Daoy (cell line): ENCODE measurements at places on chromosomes 1 and 21. TPM values are rescaled to one million over a fixed set of nuclear protein-coding genes. Genes with fewer than 3 reads are reported as not detected.

DNA sequence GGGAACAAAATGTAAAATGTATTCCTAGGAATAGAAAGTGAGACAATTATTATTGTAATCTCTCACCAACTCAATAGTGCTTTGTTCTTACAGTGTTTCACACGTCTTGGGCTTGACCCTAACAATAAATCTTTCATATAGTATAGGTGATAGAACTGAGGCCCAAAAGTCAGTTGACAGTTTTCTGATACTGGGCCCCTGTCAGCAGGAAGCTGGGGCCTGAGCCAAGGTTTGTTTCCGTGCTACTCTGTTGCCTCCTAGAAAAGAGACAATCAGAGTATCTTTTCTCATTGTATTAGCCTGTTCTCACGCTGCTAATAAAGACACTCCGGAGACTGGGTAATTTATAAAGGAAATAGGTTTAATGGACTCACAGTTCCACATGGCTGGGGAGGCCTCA, 5.0 kb downstream of the RRP1B start:
- no peak for DNase-seq

GRCh38 chr1:103387898-103388297, 137.6 kb upstream of the RNPC3 start:
- no peak for DNase-seq

DNA sequence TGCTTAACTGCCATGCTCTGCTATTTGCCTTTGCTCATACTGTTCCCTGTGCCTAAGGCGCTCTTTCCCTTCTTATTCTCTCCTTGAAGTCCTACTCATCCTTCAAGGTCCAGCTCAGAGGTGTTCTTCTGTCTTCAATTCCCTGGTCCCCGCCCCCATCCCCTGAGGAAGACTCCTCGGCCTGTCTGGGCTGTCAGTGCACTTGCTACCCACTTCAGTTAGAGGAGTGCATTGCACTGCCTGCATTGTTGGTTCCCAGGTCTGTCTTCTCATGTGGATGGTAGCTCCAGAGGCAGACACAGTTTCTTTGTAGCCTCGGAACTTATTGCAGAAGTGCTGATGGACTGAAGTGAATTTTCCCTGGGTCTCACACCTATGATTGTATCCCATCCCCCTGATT, 194.0 kb downstream of the C1orf94 start:
- DNase-seq, result no peak

- no peak for DNase-seq
Measured at GRCh38 chr1:9841460-9841859, 17.7 kb upstream of the CLSTN1 start.

GRCh38 chr1:246182149-246182851, 324.8 kb downstream of the SMYD3 start:
- DNase-seq, result no peak

DNA sequence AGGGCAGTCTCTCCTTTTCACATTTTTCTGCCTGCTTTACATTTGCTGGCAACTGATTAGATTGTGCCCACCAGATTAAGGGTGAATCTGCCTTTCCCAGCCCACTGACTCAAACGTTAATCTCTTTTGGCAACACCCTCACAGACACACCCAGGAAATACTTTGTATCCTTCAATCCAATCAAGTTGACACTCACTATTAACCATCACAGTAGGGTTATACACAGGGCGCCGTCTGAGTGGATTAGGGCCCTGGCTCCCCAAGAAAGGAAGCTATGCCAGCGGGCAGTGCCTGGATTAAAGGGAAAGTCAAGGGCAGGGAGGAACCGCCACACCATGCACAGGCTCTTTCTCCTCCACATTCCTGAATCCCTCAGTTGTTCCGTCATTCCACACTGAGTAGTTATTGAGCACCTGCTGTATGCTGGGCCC, 56.2 kb downstream of the EVA1C start:
- DNase-seq, result no peak

- DNase-seq, result no peak
Measured at GRCh38 chr1:175793617-175794016, 50.2 kb upstream of the TNR start.

DNA sequence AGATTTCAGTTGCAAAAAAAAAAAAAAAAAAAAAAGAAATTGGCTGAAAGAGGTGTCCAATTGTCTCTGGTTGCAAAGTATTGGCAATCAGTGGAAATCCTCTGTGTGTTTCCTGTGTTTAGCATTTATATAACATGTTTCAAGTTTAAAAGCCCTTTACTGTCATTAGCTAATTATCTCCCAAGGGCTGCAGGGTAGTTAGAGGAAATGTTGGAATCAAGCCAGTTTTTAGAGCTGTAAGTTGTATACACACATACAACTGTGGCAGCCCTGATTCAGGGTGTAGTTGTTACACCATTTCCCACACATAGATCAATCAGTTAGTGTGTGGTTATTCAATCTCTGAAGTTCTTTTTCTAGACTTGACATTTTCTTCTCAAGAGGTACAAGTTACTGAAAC, 8.9 kb upstream of the ZNF326 start:
- no peak for DNase-seq

DNA sequence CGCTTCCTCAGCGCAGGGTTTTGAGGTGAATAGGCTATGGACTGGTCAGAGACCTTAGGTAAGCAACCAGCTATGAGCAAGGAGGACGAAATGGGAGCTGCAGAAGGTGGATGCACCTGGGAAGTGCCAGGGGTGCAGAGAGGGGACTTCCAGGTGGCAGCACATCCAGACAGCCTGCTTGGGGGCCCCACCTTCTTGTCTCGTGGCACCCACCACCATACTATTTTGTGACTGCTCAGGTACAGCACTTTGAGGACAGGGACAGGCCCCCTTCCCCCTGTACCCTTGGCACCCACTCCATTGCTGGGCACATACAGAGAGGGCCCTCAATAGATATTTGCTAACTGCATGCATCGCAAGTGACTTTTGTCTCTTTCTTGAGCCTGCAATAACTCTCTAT, 777 bp upstream of the KISS1 start:
- no peak for DNase-seq

Gene CD1C
- not detected in 2 replicates for total RNA-seq

Gene CLDN8
- total RNA-seq, result not detected in 2 replicates

Gene TMOD4
- 0.23 TPM in 1 of 2 replicates, not detected in the other for total RNA-seq

Gene NAXE
- total RNA-seq, result 81.9 and 87.9 TPM in 2 replicates

Gene MTARC2
- 1.8 and 3.8 TPM in 2 replicates for total RNA-seq

Gene UAP1
- 237 and 248 TPM in 2 replicates for total RNA-seq

Gene OR2L3
- not detected in 2 replicates for total RNA-seq
